Esophagus squamous epithelium (tissue), 5 donors: ENCODE measurements at places on chromosomes 3 and 15.

- no peak for DNase-seq
These were observed 24.8 kb downstream of the SH3BP5 start for GRCh38 chr3:15307580-15307979.

DNA sequence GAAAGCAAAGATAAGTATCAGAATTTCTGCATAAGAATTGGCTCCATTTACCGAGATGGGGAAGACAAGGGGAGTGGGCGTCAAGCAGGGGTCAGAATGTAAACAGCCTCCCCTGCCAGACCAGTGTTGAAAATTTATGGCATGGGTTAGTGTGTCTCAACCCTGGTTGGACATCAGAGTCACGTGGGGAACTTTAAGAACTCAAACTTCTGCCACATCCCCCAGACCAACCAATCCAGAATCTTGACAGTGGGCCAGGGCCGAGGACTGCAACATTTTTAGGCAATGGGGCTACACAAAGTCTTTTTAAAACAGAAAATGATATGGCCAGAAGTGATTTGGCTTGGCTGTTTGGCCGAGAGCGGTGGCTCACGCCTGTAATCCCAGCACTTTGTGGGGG, 14.3 kb upstream of the MASP1 start:
- DNase-seq, result no peak

- DNase-seq, result no peak
These were observed 72.4 kb downstream of the CHDH start for GRCh38 chr3:53773611-53774368.

- no peak for DNase-seq
These were observed 97.0 kb downstream of the RPL39L start for GRCh38 chr3:187042346-187042745.

DNA sequence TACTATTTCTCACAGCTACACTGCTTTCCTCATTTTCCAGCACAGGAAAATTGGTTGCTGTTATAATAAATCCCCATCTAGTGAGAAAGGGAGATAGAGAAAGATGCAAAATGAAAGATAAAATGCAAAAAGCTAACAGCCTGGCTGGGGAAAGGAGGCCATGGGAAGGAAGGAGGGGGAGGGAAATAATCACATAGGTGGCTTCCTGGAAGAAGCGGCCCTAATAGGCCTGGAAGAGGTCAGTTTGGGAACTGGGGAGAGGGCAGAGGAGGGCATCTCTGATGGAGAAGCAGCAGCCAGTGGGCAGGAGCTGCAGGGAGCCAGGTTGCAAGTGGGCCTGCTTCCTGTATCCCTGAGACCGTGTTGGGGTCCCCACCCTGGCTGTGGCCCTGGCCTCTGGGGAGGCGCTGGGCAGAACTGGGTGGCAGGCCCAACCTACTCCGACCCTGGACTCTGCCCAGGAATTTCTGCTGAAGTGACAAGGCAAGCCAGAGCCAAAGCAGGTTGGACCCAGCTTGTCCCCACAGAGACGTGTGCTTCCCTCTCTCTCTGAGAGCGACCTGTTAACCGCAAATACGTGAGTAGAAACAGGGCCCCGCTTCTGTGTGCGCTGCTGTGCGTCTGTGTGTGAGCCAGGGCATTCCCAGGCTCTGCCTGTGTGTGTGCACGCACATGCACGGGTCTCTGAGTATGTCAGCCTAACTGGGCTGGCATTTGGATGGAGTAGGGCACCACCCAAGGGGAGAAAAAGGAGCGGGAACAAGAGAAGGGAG, 1.9 kb downstream of the SLC28A1 start:
- no peak for DNase-seq

DNA sequence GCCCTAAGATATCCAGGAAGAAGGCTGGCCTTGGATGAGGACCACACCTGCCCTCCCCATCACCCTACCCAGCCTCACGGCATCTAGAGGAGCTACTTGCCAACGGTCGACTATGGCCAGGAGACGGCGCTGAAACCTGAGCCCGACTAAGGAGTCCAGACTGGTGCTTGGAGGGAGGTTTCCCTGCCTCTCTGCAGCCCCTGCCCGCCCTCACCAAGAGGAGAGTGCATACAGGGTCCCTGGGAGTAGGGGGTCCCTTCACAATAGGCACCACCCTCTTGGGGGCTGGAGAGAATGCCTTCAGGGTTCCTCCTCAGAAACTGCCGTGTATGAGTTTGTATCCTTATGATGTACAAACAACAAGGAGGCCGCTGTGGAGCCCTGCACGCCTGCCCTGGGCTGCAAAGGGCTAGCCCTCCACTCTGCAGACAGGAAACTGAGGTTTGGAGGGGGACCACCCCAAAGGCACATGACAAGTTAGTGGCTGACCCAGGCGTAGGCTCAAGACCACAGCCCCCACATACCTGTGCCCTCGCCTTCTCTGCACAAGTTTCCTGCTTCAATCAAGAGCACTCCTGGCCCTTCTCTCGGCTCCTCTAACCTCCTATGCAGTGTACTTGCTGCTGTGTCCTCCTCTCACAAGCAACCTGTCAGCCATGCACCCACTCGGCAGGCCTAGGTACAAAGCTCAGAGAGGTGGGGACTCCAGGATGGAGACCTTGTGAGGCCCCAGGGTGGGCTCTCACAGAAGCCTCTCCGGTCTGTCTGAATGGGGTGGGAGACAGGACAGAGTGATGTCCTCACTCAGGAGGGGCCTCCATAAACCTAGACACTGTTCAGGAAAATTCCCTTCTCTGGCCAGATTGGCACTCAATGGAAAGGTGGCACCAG, 7.4 kb downstream of the KLF15 start:
- DNase-seq, result no peak

- no peak for DNase-seq
These were observed 70.1 kb downstream of the CEMIP start for GRCh38 chr15:80849308-80849707.

- DNase-seq, result no peak
These were observed 168.3 kb downstream of the ATP10A start for GRCh38 chr15:25694823-25695312.

DNA sequence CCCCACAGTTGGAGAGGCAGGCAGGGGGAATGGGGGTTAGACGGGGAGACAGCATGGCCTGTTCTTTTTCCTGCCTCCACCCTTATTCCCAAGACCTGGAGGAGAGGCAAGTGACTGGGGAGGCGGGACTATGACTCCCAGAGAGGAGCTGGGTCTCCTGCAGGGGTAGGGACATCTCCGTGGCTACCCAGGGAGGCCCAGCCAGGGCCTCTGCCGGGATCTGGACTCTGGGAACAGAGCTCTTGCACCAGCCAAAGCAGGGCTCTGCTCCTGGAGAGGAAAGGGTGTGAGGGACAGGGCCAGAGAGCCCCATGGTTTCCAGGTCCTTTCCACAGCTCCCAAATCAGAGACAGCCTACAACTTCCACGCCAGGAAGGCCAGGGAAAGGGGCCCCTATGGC, 22.8 kb downstream of the CFAP100 start:
- no peak for DNase-seq

- DNase-seq, result no peak
These were observed 107.9 kb upstream of the SATB1 start for GRCh38 chr3:18533039-18533438.

DNA sequence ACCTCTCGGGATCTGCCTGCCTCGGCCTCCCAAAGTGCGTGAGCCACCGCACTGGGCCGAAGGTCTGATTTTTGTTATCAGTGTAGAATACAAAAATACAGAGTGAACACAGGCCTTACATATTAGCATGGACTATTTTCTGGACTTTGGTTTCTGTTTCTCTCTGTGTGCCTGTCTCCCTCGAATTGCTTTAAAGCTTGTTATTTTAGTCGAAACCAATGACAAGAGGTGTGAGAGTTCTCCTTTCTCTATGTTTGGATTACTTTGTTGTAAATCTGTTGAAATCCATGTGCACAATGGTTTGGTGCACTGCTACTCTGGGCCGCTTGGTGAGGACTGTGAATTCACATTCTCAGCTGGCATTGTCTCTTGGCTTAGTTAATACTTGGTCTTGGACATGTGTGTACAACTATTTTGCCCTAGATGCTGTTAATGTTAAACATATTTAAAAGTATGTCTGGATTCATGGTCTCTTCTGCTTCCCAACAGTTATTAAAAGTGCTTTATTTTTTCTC, 23.9 kb downstream of the MED12L start:
- no peak for DNase-seq

DNA sequence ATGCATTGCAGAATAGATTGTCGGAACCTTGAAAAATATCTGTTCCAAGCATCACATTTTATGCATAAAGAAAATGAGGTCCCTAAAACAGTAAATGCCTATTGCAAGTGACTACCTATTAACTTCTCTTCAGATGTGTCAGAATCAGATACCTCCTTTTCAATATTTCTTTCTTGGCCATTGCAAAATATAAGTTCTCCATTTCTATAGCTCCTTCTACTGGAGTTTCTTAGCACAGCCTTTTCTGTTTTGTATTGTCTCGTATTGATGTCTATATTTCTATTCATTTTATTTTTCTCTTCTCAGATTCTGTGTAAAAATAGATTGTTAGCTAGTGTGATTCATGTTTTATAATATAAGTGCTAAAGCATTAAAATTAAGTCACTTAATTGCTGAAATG, 63.4 kb downstream of the PPARG start:
- no peak for DNase-seq

DNA sequence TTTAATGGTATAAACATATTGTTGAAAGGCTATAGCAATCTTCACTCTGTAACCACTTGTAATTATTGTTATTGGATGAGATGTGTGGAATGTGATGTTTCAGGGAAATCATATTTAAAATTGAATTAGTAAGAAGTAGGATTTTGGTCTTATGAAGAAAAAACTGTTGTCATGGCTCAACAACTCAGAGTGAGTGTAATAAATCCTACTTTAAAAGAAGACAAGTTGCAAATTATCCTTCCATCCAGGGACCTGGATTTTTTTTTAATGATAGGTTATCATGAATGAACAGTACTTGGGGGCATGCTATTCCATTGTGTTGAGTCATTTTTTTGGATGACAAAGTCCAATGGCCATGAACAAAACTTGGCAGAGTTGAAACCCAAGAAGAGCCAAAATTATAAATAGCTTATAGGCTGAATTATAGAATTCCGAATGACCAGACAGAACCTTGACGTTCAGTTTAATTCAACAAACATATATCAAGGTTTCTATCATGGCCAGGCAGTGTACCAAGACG, 625.5 kb upstream of the ZNF717 start:
- DNase-seq, result no peak

GRCh38 chr3:134640872-134641470, 9.9 kb downstream of the KY start:
- no peak for DNase-seq

- DNase-seq, result no peak
These were observed 8.8 kb downstream of the RPL39L start for GRCh38 chr3:187130346-187131066.

DNA sequence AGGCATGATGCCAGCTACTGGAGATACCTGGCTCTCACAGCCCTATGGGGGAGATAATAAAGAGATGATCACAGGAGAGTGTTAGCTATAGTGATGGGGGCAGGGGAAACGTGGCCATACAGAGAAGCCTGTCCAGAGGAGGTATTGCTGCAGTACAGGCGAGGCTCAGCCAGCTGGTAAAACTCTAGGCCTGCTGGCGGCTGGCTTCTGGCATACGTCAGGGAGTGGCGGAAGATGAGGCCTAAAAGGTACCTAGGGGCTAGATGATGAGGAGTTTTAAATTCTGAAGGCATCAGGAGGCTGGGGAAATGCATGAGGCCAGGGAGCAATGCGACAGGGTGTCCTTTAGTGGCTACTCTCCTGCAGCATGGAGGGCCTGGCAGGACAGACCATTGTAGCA, 110.7 kb downstream of the EEFSEC start:
- DNase-seq, result no peak

DNA sequence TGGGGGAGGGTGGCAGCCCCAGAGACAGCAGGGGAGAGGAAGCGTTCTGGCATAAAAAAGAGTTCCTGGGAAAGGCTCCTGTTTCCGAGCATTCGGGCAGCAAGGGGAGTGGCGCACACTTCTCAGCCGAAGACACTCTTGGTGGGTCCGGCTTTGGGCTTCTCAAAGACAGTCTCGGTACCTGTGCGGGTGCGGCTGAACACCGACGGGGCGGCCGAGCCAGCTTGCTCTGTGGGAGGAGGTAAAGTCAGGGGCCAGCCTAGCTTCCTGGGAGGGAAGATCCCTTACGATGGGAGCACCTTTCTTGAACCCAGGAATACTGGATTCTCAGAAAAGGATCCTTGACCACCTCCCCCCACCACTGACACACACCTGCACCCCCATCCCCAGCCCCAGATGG, 1.6 kb downstream of the MUSTN1 start:
- DNase-seq, result no peak

GRCh38 chr15:80850941-80851451, 71.8 kb downstream of the CEMIP start:
- DNase-seq, result no peak

GRCh38 chr3:26731843-26732242, 109.3 kb downstream of the LRRC3B start:
- no peak for DNase-seq
